Activated CD8-positive, alpha-beta memory T cell treated with anti-CD3 and anti-CD28 coated beads for 48 hours (primary cell): ENCODE measurements at places on chromosomes 13 and 19.

- no peak for DNase-seq
Observed at GRCh38 chr13:84823528-84823927, 941.3 kb upstream of the SLITRK1 start.

DNA sequence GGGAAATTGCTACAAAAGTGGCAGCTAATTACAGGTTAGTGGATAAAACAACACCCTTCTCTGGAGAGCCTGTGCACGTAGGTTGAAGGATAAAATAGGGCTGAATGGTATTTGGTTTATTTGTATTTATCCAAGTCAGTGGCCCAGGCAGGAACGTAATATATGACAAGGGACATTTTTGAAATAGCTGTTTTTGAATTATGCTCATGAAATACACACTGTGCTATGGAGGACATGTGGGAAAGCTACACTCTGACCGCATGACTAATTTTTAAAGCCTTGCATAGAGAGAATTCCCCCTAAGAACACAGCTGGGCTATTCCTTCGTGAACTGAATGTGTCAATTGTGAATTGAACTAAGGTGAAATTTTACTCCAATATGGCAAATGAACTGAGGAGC is 292.1 kb upstream of the MAB21L1 start:
- DNase-seq: no peak

DNA sequence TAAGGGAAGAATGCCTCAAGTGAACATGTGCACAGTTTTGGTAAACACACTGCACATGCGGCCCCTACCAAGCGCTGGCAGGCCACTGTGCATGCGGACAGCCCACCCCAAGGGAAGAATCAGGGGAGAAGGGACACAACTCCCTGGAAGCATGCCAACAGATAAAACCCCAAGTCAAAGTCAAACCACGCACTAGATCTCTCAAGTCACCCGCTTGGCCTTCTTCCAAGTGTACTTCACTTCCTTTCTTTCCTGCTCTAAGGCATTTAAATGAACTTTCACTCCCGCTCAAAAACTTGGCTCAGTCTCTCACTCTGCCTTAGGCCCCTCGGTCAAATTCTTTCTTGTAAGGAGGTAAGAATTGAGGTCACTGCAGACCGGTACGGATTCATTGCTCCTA is 4.6 kb upstream of the RFXAP start:
- DNase-seq: no peak

DNA sequence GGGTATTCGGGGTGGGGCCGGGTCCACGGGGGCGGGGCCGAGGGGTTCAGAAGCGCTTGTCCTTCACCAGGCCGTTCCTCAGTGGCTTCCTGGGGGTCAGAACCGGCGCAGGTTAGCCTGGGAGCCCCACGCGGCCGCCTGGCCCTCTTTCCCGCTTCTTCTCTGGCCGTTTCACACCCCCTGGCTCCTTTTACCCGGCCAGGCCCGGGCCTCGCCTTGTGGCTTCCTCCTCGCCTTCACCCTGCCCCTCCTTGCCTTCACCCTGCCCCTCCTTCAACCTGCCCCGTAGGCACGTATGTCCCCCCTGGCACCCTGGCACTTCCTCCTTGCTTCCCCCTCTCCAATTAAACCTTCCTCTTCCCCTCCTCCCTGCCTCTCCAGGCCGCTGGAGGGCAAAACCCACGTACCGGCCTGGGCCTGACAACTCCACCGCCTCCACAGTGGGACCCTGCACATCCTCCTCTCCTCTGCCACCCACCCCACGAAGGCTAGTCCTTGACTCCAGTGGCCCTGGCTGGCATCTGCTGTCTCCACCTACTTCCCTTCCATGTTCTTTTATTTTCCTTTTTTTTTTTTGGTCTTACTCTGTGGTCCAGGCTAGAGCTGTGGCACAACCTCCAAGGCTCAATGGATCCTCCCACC is 25.3 kb downstream of the CERS1 start:
- DNase-seq: no peak

- DNase-seq: no peak
Observed at GRCh38 chr19:46076031-46076880, 35.5 kb upstream of the IGFL4 start.

GRCh38 chr13:56713656-56714055 is 427.1 kb upstream of the PRR20A start:
- DNase-seq: no peak

GRCh38 chr19:52140032-52140710 is 433 bp upstream of the ZNF616 start:
- DNase-seq: peak; percentile 95

DNA sequence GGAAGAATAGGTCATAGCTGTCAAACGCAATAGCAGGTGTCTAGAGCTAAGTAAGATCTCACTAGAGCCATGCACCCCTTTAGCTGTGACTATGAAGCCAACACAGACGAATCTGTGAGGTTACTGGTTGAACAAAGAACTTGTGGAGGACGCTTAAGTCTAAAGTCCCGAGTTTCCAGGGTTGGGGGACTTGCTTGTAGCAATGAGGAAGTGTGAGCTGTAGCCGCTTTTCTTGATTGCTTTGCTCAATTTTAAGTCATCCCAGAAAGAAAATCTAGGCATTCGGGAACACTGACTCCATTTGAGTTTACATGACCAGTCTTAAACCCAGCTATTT is 1.6 kb downstream of the GPC5 start:
- no peak for DNase-seq

- DNase-seq: no peak
Observed at GRCh38 chr13:33032037-33032625, 15.9 kb downstream of the KL start.
